Colonic mucosa (tissue), 4 donors: ENCODE measurements at places on chromosomes 4 and X.
A peak's percentile ranks its signal among the peaks of the same experiment; 100 is the strongest.

DNA sequence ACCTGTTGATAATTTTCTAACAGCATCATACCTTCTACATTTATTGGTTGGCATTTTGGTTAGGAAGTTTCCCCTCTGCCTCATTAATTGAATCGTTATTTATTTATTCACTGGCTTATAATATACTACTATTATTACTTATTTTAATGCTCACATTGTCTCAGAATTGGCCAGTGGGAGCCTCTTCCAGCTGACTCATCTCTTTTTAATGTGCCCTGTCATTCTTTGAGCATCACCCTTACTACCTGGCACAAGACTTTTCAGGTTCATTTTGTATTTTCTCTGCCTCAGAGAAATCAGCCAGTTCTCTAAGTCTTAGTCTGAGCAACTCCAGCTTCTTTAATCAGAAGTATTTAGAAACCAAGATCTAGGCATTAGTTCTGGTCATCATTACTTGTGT is 60.3 kb upstream of the PRRG3 start:
- no peak for DNase-seq

GRCh38 chr4:156642161-156642560 is 329.4 kb downstream of the PDGFC start:
- no peak for DNase-seq

DNA sequence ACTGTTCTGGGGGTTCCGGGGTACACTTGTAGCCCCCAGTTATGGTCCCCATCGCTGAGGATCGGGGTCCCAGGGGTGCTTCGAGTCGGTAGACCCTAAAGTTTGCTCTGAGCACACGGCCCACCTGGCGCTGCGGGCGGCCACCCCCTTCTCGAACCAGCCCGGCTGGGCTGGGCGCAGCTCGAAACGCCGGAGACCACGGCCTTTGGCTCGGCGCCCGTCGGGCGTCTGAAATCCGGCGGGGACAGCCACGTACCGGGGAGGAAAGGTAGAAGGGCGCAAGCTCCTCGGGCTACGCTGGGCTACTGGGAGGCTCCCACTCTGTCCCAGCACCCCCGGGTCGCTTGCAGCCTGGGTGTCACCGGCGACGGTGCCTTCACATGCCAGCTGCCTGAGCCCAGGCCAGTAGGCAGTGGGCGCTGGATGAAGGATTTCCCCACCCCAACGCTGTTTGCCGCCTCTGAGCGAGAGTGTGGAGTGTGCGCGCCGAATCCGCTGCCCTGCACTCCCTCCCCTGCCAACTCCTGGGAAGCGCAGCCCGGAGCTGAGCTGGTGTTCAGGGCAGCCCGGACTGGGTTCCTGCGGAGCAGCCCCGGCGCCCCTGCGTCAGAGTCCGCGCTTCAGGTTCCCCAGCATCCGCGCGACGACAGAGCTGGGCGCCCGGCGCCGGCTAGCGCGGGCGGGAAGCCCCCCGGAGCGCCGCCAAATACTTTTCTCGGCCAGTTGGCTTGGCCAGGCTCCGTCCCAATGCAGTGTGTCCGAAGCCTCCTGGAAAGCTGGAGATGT is 637 bp downstream of the MAMLD1 start:
- no peak for DNase-seq

- DNase-seq = no peak
Observed at GRCh38 chr4:111997785-111998184, 147.5 kb upstream of the FAM241A start.

GRCh38 chr4:7315935-7316334 is 118.8 kb downstream of the PSAPL1 start:
- no peak for DNase-seq

DNA sequence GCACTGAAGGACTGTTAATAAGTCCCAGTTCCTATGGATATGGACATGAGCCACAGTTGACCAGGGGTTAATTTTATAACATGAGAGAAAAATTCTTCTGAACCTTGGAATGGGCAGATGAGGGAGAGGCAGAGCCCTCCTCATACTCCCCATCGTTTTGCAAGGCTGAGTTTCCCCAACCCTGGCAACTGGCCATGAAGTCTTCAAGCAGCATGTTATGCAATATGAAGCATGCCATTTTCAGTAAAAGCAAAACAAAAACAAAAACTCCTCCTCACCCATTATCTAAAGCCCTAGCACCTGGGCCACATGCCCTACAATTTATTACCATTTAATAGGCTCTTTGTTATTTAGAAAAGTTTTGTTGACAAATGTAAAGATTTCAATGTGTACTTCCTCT is 64.5 kb downstream of the GPC4 start:
- DNase-seq = peak; percentile 20

- DNase-seq = no peak
Observed at GRCh38 chr4:15078682-15079642, 76.7 kb downstream of the CPEB2 start.

- no peak for DNase-seq
Observed at GRCh38 chrX:104749951-104750610, 184.1 kb downstream of the IL1RAPL2 start.

- no peak for DNase-seq
Observed at GRCh38 chr4:188554413-188554812, 415.2 kb downstream of the TRIML1 start.

DNA sequence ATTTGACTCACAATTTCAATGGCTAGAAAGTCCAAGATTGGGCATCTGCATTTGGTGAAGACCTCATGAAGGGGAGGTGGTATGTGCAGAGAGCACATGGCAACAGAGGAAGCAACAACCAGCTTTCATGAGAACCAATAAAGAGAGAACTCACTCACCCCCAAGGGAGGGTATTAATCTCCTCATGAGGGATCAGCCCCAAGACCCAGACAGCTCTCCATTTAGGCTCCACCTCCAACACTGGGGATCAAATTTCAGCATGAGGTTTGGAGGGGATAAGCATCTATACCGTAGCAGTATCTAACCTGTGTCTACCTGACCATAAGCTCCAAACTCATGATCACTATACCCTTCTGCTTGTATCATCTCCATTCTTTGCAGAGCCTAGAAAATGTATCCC is 9.3 kb upstream of the TBC1D19 start:
- no peak for DNase-seq

DNA sequence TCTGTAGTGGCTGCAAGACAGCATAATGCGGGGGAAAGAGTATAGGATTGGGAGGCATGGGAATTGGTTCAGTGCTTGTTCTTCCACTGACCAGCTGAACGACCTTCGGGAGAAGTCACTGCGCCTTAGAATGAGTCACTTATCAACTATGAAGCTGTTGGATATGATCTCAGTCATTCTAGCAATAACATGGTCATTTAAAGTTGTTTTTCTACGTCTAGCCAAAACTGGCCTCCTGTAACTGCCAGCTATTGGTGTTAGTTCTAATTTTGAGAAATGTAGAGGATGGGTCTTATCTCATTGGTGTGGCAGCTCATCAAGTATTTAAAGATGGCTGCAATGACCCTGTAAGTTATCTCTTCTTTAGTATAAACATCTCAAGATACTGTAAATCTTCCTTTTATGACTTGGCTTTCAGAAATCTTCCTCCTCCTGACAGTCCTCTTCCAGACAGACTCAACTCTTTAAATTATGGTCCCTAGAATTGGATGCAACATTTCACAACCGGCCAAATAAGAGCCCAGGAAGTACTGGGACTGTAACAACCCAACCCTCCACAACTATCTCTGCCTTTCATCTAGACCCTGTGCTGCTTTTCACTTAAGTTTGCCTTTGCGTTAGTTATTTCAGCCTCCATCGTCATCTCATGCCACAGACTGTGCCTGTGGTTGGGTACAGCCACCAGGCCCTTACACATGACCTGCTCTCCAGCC is 243.3 kb downstream of the CBR4 start:
- no peak for DNase-seq

DNA sequence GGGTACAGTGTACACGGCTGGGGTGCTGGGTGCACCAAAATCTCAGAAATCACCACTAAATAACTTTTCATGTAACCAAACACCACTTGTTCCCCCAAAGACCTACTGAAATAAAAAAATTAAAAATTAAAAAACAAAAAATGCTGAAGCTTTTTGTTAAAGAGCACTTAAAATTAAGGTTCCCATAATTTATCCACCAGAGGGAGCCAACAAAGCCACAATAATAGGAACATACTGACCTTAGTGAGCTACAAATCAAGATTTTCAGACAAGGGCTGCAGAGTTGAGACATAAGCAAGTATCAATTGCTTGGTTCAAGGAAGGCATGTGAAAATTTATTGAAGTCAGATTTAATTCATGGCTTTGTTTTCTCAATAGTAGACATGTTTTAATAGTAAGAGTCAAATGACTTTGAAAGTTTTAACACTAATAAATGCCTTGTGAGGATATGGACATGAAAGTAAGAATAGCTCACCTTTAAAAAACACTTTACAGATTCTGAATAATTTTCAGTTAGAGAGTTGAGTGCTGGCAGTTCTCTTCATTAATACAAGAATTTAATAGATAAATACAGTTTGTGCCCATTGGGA is 43.0 kb upstream of the SCOC start:
- DNase-seq = no peak

GRCh38 chr4:10727140-10727880 is 42.7 kb upstream of the CLNK start:
- no peak for DNase-seq

GRCh38 chr4:8070736-8071718 is 87.6 kb downstream of the ABLIM2 start:
- DNase-seq = no peak

DNA sequence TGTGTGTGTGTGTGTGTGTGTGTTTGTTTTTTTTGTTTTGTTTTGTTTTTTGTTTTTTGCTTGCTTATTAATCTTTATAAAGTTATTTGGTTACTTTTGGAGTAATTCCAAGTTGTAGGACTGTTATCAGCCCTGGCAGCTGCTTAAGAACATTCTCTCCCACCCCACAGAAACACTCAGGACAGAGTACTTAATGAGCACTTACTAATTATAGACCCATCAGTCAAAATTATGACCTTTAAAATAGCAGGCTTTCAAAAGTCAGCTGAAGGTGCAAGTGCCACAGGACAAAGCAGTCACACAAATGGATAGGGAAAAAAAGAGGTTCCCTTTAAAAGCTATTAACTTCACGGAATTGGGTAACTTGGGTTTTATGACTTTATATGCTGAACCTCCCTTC is 69.0 kb downstream of the BEND2 start:
- no peak for DNase-seq

- no peak for DNase-seq
Observed at GRCh38 chr4:170589597-170590191, 499.9 kb upstream of the AADAT start.

DNA sequence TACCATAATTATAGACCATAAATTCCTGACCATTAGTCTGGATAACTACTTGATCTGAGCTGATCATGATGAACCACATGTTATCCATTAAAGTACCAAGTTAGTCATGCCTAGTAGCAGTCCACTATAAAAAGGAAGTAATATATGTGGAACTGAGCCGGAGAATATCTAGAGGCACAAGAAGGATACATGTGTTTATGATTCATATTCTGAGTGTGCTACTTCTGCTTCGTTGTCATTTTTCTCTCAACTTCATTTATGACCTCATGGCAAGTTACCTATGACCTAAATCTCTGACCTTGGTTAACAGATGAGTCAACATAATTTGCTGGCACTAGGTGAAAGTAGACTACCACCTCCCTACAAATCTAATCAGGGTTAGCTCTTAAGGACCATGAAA is 56.5 kb upstream of the ANKRD17 start:
- DNase-seq = no peak

DNA sequence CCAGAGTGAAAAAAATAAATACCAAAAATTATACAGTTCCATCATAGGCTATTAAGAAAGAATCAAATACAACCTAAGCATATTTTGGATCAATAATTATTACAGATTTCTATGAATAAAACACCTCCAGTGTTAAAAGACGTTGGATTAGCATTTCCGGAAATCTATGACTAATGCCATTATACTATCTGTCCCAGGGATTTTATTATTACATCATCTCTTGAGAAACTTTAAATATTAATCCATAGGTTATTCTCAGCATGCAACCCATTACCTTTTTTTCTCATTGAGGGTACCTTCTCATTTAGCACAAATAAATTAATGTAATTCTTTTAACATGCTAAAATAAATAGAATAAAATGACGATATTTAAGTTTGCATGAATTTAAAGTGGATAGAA is 44.6 kb downstream of the CXorf58 start:
- DNase-seq = no peak

DNA sequence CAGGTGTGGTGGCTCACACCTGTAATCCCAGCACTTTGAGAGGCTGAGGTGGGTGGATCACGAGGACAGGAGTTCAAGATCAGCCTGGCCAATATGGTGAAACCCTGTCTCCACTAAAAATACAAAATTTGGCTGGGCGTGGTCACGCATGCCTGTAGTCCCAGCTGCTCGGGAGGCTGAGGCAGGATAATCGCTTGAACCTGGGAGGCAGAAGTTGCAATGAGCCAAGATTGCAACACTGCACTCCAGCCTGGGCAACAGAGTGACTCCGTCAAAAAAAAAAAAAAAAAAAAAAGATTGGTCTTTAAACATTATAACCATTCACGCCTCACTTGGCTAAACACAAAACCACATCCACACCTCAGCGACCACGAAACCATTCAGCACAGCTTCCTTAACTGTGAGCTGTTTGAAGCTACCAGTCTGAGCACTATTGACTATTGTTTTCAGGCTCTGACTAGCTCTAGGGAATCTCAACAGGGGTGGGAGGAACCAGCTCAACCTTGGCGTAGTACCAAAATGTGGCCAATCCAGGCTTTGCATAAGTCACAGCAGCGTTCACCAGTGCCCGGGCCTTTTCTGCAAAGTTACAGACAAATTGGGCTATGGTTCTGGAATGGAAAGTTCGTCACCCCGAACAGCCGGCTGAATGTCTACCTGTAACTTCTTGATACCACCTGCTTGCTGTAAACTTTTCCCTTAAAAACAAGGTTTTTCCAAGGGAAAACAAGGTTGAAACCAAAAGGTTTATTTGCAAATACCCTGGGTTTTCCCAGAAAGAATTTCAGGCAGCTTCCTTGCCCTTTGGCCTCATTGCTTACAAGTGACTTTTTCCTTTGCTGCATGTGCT is 73.6 kb upstream of the DHX15 start:
- DNase-seq = peak; percentile 87

DNA sequence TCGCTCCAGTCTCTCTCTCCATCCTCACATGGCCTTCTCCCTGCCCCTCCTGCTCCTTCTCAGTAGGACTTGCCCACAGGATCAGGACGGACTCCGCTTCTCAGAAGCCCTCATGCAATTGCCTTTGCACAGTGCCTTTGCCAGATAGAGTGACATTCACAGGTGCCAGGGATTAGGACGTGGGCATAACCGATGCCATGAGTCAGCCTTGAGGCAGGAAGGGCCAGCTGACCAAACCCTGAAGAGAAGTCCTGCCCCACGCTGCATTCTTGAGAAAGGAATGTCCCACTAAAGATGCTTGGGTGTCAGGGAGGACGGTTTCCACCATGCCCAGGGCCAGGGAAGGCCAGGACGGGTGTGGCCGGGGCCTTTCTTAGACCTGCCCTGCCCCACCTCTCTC is 6.6 kb upstream of the GRPEL1 start:
- no peak for DNase-seq

GRCh38 chr4:152081024-152081423 is 320.2 kb upstream of the GATB start:
- no peak for DNase-seq

GRCh38 chr4:86300516-86300915 is 59.3 kb downstream of the MAPK10 start:
- DNase-seq = no peak
